ENCODE measurements at places on chromosomes 16 and 17.
A peak's percentile ranks its signal among the peaks of the same experiment; 100 is the strongest.

GRCh38 chr17:47862621-47863440 lies 11.9 kb upstream of the SP6 start:
- no peak for DNase-seq

DNA sequence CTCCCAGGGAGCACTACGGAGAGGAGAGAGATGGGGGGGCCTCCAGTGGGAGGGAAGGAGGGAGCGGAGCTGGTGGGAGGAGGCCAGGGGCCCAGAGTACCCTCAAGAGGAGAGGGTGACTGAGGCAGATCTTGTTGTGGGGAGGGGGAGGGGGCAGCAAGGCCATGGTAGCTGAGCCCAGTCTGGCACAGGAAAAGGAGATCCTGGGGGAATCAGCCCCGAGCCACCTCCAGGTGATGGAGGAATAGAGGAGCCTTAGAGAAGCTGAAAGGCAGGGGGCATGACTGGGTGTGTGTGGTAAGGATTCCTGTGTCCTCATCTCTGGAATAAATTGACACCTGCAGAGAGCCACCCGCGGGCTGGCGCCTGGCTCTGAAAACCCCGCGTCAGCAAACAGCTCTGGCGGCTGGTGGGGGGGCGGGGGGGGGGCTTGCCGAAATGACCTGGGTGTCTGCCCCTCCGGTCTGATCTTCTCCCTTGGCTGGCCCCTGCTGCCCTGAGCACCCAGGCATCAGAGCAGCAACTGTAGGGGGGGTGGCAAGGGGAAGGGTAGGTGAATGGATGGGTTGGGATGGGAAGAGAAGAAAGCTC lies 1.3 kb upstream of the NLGN2 start:
- no peak for DNase-seq

GRCh38 chr17:63529711-63530556 lies 6.8 kb downstream of the KCNH6 start:
- no peak for DNase-seq

- peak; percentile 74 for DNase-seq
Observed at GRCh38 chr17:77214743-77215142, 74.0 kb downstream of the SEC14L1 start.

GRCh38 chr17:63490329-63490728 lies 13.5 kb downstream of the ACE start:
- no peak for DNase-seq

DNA sequence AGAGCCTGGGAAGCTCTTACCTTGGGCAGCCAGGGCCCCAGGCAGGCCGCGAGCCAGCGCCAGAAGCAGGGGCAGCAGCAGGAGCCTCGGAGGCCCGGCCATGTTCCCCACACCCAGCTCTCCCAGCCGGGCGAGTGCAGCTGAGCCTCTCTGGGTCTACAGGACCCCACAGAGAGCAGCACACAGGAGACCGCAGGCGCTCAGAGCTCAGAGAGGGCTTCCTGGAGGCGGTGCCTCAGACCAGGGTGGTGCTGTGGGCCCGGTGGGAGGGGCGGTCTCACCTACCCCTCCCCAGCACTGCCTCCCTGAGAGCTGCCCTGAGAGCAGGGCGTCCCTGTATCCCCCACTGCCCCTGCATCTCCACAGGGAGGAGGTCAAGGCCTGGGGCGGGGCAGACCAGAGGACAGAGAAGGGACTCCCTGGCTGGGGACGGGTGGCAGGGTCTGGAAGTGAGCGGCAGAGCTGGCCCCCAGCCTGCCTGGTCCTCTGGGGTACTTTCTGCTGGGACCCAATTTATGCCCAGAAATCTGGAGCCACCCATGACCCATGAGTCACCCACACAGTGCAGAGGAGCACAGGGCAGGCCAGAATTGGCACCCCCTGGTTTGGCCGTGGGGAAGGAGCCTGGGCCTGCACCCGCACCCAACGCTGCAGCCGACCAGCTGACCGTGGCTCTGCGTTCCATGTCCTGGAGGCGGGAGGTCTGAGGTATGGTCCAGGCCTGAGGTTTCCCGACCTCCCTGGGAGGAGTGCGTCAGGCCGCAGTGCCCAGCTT lies at the start of gene CD7:
TSS of gene CD7 (minus strand) at position 215 of the 775 bp plus-strand sequence. CDS start at position 102, 113 bp downstream.
- no peak for DNase-seq

GRCh38 chr17:67441052-67441895 lies 64.2 kb downstream of the PITPNC1 start:
- DNase-seq, result no peak

- no peak for DNase-seq
Observed at GRCh38 chr16:85003725-85004586, 7.4 kb downstream of the ZDHHC7 start.

Data from ecto neural progenitor cell (in vitro differentiated cells).